ENCODE measurements at places on chromosomes 3 and 15.

DNA sequence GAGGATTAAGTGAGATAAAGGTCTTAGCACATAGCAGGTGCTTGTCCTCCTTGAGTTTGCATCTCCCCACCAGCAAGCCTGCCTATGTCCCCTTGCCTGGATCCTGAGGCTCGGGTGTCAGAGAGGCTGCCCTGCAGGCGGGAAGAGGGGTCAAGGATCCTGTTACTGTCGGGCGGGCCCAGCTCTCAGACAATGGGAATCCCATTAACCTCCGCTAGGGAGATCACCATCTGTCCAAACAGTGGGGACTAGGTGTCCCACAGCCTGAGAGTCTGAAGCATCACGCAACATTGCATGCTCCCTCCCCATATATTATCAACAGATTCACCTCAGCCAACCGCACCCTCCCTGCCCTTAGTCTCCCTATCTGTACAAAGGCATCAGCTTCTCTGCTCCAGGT is 151.4 kb downstream of the FBLN2 start:
- no peak for DNase-seq

DNA sequence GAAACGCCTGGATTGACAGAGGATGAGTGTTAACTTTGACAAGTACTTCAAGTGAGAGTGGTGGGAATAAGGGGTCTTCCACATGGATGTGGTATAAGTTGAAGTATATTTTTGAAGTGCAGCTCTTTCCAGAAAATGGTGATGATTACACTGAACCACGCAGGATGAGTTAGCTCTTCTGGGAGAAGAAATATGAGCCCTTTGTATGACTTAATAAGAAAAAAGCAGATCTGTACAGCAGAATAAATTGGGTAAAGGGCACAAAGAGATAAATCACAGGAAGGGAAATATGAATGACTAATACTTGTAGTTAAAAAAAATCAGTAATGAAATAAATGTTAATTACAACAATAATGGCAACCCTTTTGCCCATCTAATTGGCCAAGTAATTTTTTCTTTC is 1.3 kb downstream of the CCR3 start:
- no peak for DNase-seq

- no peak for DNase-seq
Measured at GRCh38 chr3:177673112-177673914, 476.0 kb upstream of the TBL1XR1 start.

- no peak for DNase-seq
Measured at GRCh38 chr3:187713504-187713903, 11.1 kb upstream of the RTP2 start.

- DNase-seq, result no peak
Measured at GRCh38 chr3:61562721-61563312, 1.4 kb downstream of the PTPRG start.

DNA sequence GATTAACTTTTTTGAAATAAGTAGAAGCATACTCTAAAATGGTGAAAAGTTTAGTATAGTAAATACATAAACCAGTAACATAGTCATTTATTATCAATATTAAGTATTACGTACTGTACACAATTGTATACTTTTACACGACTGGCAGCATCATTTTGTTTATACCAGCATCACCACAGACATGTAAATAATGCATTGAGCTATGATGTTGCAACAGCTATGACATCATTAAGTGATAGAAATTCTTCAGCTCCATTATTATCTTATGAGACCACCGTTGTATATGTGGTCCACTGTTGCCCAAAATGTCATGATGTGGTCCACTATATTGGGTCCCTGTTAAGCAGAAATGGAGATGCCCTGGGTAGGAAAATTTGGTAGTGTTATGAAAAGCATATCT is 51.3 kb downstream of the DRD3 start:
- no peak for DNase-seq

- no peak for DNase-seq
Measured at GRCh38 chr3:126491221-126492013, 15.7 kb upstream of the ZXDC start.

GRCh38 chr15:90859234-90860131 is 8.9 kb upstream of the FURIN start:
- DNase-seq, result no peak

GRCh38 chr15:50943638-50944037 is 35.2 kb downstream of the AP4E1 start:
- DNase-seq, result no peak

DNA sequence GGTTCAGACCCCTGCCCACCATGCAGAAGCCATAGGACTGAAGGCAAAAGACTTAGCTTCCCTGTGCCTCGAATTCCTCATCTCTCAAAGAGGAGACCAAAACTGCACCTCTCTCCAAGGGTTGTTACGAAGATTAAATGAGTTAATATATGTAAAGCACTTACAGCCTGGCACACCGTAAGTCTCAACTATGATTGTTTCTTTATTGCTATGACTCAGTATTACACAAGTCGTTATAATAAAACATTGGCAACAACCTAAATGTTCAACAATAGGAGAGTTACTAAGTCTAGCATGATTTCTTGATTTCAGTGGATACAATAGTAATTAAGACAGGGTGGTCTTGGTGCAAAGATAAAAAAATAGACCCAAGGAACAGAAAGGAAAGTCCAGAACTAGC is 19.6 kb upstream of the FGD5 start:
- no peak for DNase-seq

DNA sequence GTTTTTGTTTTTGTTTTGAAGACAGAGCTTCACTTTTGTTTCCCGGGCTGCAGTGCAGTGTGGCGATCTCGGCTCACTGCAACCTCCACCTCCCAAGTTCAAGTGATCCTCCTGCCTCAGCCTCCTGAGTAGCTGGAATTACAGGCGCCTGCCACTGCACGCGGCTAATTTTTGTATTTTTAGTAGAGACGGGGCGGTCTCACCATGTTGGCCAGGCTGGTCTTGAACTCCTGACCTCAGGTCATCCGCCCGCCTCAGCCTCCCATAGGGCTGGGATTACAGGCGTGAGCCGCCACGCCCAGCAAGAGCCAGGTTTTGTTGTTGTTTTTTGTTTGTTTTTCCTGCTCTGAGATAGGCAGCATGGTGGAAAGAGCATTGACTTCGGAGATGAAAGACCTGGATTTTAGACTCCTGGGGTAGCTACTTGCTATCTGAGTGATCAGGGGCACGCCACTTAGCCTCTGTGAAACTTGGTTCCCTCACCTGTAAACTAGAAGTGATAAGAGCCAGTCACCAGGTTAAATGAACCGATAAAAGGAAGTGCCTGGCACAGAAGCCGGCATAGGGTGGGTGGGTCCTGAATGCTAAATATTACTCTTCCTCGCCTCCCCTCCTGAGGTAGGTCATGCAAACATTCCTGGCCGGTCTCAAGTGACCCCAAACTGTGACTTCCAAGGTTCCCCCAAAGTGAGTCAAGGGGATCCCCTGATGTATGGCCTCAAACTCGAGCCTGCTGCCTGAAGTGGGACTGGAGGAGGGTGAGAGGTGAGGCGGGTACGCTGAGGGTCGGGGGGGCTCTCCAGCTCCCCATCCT is 62.9 kb upstream of the MCF2L2 start:
- DNase-seq, result no peak

- no peak for DNase-seq
Measured at GRCh38 chr3:62329971-62330370, 43.4 kb downstream of the FEZF2 start.

DNA sequence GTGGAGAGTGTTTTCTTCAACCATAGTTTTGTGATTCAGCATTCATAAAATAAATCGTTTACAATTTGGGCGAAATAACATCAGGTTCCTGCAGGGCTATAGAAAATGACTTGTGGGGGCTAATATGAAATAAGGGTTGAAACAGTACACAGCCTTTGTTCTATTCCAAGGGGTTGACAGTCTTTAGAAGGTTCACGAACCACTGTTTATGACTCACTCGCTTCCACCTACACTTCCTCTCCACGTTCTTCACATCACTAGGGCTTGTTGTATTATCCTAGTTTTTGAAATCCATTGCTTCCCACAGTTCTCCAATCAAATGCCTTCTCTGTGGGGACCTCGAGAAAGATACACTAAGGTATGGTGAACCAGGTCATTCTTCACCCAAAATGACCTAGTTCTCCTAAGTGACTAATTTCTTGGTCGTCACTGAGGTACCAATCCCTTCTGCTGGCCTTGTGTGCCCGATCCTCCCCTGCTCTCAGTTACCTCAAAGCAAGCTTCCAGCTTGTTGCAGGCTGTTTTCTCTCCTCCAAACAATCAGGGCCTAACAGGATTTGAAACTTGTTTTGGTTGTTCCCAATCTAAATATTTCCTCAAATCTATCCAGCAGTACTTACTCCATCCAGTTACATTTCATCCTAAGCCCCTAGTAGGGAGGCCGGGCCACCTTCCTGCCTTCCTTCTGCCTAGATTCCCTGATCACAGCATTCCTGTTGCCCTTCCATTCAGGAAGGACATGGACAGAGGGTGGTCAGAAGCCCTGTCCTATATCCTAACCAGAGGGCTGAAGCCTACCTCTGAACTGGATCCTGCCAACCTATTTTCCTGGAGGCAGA is 23.1 kb upstream of the TBL1XR1 start:
- DNase-seq, result no peak

DNA sequence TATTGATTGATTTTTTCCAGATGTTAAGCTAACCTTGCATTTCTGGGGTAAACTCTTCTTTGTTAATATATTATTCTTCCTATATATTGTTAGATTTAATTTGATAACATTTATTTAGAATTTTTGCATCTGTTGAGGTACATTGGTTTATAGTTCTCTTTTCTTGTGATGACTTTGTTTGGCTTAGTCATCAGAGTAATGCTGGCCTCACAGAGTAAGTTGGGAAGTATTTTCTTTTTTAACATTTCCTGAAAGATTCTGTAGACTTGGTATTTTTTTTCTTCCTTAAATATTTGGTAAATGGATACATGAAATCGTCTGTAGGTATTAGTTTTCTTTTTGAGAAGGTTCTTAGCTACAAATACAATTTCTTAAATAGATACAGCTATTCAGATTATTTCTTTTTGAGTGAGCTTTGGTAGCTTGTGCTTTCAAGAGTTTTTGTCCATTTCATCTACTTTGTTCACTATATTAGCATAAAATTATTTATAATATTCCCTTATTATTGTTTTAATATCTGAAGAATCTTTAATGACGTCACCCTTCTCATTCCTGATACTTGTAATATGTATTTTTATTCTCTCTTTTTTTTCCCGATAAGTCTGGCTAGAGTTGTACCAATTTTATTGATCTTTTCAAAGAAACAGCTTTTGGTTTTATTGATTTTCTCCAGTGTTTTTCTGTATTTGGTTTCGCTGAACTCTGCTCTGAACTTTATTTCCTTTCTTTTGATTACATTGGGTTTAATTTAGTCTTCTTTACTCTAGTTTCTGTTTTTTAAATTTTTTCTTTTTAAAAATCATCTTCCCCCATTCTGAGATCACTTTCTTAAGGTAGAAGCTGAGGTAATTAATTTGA is 6.5 kb upstream of the HPS3 start:
- DNase-seq, result no peak

DNA sequence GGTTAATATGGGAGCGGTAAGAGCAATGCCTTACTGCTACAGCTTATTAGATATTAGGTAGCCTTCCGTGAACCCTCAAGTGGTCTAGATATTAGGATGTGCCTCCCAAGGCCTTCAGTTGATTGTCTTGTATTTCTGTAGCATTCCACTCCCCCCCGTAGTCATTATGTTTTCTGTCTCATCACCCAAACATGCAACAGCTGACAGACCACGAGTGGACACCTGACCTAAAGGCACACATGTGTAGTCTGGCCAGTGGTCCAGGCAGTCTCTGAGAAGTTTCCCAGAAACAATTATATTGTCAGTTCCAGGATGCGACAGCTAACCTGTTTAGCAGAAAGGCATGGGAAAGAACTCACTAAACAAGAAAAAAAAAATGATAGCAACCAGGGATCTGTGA is 1000.9 kb downstream of the AGBL1 start:
- DNase-seq, result no peak

DNA sequence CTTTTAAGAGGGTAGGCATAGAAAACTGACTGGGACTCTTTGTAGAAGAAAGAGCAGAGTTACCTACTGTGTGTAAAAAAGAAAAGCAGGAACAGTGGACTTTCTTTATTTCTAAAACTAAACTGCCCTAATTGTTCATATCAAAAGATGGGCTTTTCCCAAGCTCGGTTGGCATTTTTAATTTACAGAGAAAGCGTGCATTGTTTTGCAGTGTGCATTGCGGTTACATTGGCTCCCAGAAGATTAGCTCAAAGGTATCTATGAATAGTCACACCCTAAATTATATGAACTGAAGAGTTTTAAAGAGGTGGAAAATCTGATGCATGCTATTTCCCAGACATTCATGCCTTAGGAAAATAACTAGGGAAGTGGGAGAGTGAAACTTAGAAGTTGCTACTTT is 36.5 kb downstream of the MITF start:
- no peak for DNase-seq

GRCh38 chr3:128858167-128858566 is 21.3 kb upstream of the ACAD9 start:
- DNase-seq, result no peak

GRCh38 chr15:95323796-95324195 is 1006.7 kb upstream of the NR2F2 start:
- no peak for DNase-seq

DNA sequence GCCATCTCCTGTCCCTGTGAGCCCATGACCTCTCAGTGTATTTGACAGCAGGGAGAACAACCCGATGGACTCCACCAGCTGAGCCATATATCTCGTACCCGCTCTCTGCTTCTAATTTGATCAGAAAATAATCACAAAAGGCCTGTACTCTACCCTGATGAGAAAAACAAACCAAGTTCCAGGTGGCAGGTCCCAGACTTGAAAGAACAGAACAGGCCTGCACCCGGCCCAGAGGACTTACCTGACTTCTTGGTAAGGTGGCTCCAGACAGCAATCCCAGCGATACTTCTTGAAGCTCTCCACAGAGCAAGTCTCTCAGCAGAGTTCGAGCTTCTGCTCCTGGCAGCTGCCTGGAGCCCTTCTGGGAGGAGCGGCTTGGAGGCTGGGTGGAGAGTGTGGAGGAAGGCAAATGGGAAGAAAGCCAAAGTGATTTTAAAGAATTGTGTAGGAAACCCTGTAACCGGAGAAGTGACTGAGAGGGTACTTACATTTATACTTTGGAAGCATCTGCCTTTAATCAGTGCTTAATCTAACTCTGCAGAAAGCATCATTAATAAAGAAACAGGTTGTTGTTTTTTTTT is 91.6 kb downstream of the SCN11A start:
- no peak for DNase-seq

DNA sequence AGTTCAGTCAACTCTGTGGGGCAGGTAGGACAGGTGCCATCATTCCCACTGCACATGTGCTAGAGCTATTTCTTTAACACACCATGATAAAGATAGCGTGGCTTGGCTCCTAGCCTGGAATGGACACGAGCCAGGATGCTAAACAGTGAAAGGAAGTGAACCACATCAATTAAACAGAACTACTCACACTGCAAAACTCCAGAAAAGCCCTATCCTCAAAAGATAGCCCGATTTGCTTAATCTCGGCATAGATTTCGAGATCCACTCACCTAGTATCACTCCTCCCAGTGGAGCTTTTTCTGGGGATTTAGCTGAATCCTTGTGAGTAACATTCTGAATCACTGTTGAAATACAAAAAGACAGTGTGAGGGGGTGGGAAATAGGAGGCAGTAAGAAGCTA is 118.0 kb downstream of the ABI3BP start:
- DNase-seq, result no peak

GRCh38 chr3:111012388-111013248 is 59.0 kb upstream of the NECTIN3 start:
- DNase-seq, result no peak

- DNase-seq, result no peak
Measured at GRCh38 chr15:86863226-86863915, 783.7 kb downstream of the AGBL1 start.
